ENCODE measurements at places on chromosomes 11 and 22.

GRCh38 chr22:48371391-48371790 lies 1456.3 kb downstream of the BRD1 start:
- no peak for DNase-seq

DNA sequence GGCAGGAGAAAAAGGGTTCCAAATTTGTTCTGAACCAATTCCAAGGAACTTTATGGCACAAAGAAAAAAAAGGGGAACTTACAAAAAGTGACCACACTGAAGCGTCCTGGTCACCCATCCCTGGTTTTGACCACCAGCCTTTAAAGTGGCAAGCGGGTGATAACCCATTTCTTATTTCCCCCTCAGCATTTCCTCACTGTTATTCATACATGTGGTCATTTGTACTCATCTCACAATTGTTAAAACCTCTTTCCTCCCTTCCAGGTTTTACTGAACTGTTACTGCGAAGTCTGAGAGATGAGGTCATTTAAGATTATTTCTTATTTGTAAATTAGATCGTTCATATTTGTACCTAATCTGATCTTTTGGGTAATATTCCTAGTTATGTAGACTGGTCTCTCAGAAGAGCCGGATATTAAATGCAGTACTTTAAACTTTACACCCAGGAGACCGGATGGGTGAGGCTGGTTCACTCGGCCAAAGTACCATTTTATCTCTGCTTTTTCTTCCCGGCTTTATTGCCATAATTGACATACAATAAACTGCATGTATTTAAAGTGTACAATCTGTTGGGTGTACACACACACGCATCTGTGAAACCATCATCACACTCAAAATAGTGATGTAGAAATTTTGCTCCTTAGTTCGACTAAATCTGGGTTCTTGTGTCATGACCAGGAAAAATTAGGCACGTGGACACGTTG lies 47.0 kb downstream of the CDPF1 start:
- no peak for DNase-seq

GRCh38 chr11:27212248-27212780 lies 150.7 kb downstream of the CCDC34 start:
- DNase-seq = no peak

DNA sequence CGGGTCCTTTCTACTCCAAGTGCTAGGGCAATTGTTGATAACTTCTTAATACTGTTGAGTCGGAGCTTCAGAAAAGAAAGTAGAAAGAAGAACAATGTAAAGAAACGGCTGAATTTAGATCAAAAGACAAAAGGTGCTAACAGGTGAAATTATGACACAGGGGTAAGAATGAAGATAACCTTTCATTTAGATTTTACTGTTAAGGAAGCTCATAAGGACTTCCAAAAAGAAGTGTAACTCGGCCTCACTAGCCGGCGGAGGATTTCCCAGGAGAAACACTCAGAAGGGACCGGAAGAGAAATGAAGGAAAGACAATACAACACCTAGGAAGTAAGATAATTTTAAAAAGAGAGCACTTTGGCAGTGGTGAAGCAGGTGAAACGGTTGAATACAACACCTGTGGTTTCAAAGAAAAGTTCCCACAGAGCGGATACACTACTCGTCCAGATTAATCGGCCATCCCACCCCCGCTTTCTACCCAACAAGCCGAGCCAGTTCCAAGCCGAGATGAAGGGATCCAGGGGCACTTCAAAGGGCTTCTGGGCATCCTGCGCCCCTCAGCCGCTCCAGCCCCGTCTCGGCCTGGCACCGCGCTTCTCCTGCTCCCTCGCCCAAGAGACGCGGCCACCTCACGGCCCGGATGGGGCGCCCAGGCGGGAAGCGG lies 737 bp downstream of the PPP2R1B start:
- DNase-seq = peak; percentile 55

GRCh38 chr11:9053316-9054035 lies 37.9 kb downstream of the SCUBE2 start:
- DNase-seq = no peak

- peak; percentile 72 for DNase-seq
These were observed 251 bp upstream of the UQCC3 start for GRCh38 chr11:62671236-62671607.

Measured in SW 1271 (cell line).